ENCODE measurements at places on chromosomes 1 and 21.

DNA sequence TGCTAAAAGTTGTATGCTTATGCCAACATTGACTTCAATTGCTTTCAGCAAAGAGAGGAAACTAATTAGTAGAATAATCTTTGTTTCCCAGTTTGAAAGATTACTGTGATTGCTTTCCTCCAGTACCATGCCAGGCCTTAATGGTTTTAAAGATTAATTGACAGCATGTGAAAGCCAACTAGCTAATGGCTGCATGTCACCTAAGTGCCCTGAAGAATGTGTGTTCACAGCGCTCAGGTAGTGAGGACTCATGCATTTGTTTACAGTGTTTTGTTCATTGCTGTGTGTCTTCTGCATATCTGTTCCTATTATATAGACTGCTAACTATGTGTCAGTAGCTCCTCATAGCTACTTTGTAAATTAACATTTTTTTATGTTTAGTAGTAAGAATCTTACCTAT, 335.6 kb downstream of the LRRIQ3 start:
- DNase-seq = no peak

GRCh38 chr1:155219592-155220031, 11.1 kb downstream of the MTX1 start:
- DNase-seq = no peak

- no peak for DNase-seq
Measured at GRCh38 chr1:78627321-78627720, 7.1 kb downstream of the IFI44L start.

- no peak for DNase-seq
Measured at GRCh38 chr1:178599745-178600144, 86.8 kb downstream of the TEX35 start.

DNA sequence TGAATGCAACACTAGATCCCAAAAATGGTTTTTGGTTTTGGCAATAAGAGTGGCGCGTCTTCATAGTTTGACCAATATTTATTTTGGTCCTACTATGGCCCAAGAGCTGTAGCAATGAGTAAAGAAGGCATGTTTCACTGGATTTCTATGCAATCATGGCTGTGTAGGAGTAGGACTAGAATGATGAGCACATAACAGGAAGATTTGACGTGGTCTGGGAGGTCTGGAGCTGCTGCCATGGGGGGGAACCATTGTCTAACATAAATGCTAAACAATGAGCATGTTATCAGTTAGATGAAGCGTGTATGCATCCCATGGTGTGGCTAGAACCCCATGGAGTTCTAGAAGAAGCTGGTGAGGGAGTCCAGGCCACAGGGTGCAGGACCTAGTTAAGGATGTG, 38.3 kb downstream of the OLIG1 start:
- no peak for DNase-seq

DNA sequence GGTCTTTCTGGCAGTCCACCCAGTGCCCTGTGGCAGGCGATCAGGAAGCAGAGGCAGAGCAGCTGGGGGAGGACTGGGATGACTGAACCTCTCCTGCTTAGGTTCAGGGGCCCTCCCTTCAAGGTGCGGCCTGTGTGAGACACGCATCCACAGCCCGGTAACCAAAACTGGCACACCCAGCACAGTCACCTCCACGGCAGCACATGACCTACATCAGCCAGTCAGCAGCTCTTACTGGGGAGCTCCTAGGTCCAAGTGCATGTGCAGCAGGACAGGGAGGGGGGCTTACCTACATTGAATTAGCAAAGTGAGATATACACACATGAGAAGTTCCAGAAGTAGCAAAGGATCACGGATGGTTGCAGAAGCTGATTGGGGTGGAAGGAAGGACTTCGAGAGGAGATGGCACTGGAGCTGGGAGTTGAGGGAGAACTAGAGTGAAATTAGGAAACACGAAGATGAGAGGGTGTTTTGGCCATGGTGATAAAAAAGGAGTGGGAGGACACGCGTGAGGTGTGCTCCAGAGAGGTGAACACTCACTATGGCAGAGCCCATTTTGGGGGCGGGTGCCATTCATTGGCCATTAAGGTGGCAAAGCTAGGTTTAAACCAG, 51.4 kb upstream of the IRF2BP2 start:
- DNase-seq = no peak

- DNase-seq = no peak
Measured at GRCh38 chr1:78511334-78511733, 20.6 kb downstream of the PTGFR start.

DNA sequence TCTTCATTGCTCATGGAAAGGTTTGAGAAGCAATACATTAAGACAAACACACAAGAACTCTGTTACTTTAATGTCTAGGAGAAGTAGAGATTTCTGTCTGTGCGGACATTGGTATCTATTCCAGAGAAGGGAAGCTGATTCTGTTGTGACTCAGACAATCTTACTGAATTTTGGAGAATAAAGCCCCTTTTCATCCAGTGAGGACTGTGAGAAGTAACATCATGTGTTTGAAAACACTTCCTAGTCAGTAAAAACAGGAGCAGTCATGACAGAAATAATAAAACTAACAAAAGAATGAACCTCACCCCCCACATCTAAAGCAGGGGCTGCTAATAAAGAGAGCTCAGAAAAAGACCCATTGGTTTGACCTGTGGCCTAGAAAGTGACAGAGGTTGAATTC, 46.6 kb downstream of the NEK7 start:
- no peak for DNase-seq

GRCh38 chr1:204198348-204199340, 2.4 kb upstream of the KISS1 start:
- peak; percentile 78 for DNase-seq

DNA sequence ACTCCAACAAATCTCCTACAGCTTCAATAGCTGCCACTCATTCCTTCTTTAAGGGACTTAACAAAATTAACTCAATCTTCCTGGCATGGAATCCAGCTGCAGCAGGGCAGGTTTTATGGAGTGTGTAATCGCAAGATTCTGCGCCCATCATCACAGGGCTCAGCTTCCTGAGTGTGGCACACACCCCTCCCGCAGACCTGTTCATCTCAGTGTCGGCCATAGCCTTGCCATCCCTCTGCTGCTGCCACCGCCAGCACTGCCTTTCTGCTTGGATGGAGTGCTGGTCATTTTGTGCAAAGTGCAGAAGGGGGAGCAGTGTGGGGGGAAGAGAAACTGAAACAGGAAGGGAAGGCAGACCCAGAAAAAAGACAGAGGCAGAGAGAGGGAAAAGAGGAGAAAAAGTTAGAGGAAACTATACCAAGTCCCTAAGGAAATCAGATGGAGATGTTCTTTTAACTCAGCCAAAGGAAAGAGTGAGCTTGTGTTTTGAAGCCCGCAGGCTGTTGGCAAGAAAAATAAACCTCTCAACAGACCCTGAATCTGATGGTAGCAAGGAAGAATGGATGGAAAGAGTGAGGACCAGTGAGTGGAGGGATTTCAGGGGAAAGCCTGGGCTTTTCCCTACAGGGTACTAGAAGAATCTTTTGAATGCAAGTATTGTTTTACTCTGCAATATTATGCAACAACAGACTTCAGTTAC, 324.2 kb downstream of the SEC16B start:
- no peak for DNase-seq

DNA sequence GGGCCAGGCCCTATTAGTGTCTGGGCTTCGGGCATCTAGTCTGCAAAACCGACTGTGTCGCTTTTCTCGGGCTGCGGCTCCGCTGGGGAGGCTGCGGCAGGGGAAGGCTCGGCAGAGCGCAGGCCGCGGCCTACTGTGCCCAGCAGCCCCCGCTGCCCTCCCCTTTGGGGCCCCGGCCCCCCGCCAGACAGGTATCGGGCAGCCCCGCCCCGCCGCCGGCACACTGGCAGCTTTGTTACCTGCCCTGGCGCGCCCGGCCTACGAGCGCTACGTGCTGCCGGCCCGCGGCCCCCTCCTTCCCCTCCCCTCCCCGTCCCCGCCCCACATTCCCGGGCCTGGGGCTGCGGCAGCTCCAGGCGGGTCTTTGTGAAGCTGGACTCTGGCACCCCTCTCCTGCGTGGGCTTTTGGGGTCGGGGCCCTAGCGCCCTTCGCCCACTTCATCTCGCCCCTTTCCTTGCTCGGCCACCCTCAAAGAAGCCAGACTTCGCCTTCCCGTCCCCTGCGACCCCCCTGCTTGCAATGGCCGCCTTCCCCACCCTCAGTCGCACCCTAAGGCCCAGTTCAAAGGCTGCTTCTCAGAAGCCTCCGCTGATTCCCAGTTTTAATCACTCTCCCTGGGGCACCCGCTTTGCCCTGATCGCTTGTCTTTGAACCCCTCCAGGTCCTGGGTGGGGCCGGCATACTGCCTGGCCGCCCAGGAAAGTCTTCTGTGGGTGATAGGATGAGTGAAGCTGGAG, 48.9 kb upstream of the SLC2A1 start:
- peak; percentile 51 for DNase-seq

DNA sequence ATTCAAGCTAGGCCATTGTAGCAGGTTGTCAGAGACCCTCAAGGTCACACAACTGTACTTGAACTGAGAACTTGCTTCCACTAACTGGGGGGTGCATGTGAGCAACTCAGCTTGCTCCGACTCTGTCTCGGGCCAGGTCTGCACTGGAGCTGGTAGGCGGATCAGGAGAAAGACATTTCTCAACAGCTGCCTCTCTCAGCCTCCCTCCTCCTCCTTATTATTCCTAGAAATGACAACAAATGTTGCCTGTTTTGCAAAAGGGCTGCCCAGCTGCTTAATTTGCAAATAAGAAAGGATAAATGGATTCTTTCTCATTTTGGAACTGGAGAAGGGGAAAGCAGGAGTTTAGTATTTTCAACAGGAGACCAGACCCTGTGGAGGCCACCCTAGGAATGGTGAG, 140.5 kb downstream of the RHOU start:
- no peak for DNase-seq

GRCh38 chr1:204760350-204760749, 74.8 kb upstream of the LRRN2 start:
- DNase-seq = no peak

DNA sequence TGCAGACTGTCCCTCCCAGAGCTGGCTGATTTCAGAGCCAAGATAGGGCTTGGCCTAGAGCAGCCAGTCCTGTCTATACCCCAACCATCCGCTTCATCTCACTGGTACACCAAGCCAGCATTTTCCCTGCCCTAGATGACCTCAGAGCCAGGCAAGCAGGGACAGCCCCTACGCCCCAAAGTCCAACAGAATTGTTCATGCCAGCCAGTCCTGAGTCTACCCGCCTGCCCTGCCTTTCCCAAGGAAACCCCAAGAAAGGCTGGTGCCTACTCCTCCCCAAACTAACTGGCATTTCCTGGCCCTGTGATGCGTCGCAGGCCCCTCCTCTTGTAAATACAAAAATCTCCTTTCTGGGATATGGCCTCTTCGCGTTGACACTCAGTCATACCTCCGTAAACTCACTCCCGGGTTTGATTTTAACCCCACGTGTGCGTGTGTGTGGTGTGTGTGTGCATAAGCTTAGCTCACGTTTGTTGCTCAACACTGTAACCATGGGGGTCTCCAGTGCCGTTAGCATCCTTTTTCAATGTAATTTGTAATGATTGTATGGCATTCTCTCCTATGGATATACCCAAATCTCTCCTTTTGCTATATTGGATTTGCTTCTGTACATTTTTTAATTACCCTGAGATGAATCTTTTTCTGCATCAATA, 75.3 kb downstream of the SIK1 start:
- no peak for DNase-seq

DNA sequence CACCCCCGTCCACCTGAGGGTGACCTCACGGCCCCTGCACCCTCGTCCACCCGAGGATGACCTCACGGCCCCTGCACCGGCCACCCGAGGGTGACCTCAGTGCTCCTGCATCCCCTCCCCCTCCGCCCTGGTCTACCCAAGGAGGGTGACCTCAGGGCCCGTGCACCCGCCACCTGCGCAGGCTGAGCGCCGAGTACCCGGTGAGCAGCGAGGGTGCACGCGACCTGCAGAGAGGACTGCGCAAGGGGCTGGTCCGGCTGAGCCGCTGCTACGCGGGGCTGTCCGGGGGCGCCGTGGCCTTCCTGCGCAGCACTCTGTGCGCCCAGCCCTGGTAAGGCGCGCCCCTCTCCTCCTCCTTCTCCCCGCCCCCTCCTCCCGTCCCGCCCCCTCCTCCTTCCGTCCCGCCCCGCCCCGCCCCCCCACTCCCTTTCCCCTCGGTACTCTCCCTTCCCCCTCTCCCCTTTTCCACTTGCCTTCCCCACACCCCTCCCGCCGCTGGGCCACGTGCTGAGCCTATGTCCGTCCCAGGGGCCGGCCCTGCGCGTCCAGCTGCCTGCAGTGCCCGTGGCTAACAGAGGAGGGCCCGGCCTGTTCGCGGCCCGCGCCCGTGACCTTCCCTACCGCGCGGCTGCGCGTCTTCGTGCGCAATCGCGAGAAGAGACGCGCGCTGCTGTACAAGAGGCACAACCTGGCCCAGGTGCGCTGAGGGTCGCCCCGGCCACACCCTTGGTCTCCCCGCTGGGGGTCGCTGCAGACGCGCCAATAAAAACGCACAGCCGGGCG, 28.4 kb downstream of the TRIM11 start:
- DNase-seq = peak; percentile 95

- DNase-seq = no peak
Measured at GRCh38 chr1:223209293-223209898, 66.3 kb upstream of the TLR5 start.

DNA sequence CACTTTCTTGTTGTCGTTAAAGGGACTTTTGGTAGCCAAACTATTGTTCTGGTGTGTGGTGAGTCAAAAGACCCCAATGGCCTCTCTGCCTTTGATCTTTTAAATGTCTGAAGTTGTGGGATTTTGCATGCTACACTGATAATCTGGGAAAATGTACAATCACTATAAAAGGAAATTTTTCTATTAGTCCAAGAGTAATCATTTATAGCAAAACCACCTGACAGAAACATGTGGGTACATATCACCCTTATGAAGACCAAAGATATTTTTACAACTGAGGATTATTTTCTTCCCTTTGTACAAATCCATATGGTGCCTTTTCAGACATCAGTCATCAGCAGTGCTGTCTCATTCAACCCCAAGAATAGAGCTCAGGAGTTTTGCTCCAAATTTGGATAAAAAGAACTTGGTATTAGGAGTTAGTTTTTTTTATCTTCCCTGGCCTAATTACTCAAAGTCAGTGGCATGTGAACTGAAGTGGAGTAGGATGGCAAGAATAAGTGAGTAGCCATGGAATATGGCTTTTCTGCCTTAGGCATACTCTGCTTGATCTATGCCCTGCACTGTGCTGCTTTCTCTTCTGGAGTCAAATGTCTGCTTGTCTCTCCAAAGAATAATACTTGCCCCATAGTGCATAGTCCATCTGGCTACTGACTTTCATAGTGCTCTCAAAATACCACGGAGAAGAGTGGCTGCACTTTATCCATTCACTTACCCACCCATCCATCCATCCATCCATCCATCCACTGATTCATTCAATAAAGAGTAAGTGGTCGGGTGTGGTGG, 13.5 kb downstream of the GREM2 start:
- DNase-seq = no peak

GRCh38 chr1:77906019-77906545, 17.7 kb downstream of the NEXN start:
- DNase-seq = no peak

- DNase-seq = peak; percentile 69
Measured at GRCh38 chr1:44294588-44295007, 60.5 kb downstream of the ERI3 start.

Data from ELF-1 (cell line).